ENCODE measurements at places on chromosomes 2 and 18.

- DNase-seq: no peak
These were observed 398.9 kb downstream of the TRIB2 start for GRCh38 chr2:13115643-13116042.

GRCh38 chr2:138013639-138014038 is 49.4 kb downstream of the HNMT start:
- no peak for DNase-seq

DNA sequence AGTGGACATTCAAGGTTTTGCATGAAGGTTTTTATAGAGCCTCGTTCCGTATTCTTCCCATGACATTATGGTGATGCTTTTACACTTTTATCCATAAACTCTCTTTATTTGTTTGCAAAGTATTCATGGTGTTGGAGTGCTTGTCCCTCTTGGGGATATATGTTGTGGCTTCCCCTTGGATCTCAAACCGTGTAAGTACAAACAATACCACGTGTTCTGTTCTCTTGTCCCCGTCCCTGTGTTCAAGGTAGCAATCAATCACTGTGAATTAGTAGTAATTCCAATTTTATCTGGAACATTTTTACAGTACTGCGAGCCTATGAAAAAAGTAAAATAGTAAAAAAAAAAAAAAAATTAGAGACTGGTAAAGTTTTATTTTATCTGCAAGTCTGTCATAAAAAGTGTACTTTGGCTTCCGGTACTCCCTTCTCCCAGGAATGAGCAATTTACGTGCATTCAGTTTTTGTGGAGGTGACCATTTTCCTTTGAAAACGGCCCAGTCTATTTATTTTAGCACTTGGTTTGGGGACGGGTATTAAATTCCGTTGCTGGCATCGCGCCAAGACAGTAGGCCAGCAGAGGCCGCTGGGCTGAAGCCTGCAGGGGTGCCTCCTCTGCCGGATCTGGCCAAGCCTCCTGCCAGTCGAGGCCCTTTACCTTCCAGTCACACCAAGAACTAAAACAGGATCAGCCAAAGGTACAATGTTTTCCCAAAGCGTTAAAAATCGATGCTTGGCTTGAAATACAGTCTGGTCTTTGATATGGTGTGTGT is 175.7 kb downstream of the SOCS6 start:
- DNase-seq: peak; percentile 37

- no peak for DNase-seq
These were observed 783.1 kb upstream of the LRRTM1 start for GRCh38 chr2:81087646-81088045.

DNA sequence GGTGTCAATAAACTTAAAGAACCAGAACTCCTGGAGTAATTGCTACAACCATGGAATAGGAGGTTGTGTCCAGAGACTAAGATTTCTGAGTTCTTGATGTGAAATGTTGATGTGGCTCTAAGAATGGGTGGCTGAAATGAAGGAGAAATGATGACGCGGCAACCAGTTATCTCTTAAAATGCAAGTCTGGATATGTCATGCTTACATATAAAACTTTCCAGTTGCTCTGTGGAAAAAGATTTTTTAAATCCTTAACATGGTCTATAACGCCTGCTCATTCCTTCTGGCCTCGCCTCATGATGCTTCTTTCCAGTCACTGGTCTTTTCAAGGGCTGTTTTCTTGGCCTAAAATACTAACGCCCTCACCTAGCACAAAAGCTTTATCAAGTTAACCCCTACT is 23.5 kb upstream of the MYO1B start:
- DNase-seq: no peak

- peak; percentile 55 for DNase-seq
These were observed 166.2 kb downstream of the ATAD2B start for GRCh38 chr2:23760736-23761135.

- peak; percentile 24 for DNase-seq
These were observed 4.9 kb downstream of the FEV start for GRCh38 chr2:218979846-218980734.

Measured in astrocyte of the cerebellum (primary cell).